ENCODE measurements at places on chromosomes 12 and 14.

DNA sequence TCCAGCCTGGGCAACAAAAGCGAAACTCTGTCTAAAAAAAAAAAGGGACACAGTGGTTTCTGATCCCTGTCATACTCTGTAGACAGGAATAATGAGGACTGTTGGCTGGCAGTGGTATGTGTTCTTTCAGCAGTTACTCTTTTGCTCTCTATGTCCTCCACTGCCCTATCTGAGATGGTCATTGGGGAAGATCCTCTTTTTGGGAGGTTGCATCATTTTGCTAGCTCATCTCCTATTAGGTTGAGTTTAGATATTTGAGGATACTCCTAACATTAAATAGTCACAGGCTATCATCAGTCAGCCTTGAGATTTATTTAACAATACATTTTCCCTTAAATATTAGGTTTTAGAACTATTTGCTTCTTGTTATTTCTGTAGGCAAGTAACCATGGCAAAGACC is 5.9 kb upstream of the CCDC91 start:
- no peak for DNase-seq

DNA sequence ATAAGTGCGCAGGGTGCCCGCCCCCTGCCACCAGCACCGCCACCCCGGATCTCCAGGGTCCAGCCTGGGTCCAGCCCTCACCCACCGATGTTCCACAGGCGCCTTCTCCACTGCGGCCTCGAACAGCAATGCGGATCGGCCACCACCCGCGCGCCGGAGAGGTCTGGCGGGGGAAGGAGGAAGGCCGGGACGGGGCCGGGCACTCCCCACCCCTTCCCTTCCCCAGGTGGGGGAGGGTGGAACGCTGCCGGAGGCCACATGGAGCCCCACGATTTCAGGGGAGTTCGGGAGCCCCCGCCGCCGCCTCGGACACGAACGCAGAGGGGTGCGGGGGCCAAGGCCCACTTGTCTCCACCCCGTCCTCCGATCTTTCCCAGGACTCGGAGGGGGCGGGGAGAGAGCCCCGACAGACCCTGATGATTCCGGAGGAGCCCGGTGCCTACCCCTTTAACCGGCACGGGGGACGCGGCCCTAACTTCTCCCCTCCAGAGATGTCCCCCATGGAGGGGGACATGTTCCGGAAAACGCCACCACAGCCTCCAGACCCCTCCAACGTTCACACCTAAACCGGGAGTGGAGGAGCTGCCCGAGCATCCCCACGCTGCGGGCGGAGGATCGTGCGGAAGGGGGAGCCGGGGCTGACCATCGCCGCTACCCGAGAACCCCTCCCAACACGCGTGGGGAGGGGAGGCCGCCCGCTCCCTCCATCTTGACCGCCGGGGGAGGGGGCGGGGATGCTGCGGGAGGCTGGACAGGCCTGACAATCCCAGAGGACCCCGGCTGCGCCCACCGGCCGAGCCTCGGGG is 1.1 kb downstream of the ATXN2 start:
- peak; percentile 52 for DNase-seq

GRCh38 chr12:124939079-124939420 is 24.6 kb upstream of the UBC start:
- peak; percentile 75 for DNase-seq

DNA sequence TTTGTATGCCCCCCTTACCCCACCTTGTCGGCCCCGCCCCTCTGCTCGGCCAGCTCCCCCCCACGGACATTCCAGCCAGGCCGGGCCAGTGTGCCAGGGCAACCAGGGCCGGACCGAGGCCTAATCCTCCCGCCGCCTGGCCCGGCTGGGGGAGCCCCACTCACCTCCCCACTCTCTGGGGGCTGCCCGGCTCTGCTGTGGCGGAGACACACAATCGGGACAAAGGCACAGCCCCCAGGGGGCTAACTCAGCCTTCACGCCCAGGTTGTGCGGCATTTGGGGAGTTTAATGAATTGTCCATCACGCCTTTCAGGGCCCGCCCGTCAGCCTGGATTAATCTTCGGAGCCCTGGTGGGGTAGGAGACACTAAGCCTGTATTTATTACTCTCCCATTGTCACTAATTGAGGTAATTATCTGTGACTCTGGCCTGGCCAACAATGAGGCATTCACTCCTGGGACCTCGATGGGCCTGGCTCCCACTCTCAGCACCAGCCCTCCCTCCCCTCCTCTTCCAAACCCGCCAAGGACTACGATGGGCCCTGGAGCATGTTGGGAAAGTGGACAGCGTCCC is 8.7 kb downstream of the WNT1 start:
- no peak for DNase-seq

GRCh38 chr14:102046337-102047278 is 40.2 kb downstream of the HSP90AA1 start:
- DNase-seq, result peak; percentile 85

DNA sequence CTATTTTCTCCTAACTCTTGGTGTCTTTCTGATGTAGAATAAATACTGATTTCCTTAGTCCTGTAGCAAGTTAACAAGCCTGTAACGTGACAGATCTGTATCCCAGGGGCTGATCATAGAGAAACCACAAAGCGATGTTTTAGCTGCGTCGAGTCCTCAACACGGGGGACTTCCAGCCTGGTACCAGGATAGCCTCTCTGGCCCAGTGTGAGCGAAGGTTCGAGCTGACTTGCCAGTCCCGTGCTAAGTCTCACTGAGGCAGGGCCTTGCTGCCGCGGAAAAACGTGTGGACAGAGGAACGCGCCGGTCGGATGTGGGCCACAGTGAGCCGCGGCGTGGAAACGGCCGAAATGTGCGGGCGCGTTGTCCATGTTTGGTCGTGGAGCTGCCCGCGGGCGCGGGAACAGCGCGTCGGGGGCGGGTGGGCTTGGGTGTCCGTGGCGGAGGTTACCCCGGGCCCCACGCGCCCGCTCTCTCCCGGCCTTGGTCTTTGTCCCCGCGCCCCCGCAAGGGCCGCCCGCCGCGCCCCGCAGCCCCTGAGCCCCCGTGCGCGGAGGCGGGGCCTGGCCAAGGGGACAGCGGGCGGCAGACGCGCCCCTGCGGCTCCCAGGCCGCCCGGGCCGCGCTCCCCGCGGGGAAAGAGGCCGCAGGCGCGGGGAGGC is 531 bp upstream of the EML1 start:
- DNase-seq, result peak; percentile 54

DNA sequence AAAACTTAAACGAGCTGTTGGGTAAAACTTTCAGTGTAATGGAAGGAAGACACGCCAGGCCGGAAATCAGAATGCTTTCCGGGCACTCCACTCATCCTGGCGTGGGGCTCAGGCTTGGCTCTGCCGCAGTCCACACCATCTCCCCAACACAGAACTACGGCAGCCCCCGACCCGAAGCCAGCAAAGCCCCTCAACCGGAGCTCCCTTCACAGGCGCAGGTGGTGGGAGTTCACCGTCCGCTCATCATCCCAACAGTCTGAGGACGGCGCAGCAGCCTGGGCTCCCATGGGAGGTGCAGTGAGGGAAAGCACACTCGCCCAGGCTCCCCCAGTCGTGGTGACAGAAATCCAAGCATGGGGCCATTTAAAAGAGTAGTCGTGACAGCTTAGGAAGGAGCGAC is 11.0 kb upstream of the MMP17 start:
- DNase-seq, result no peak

GRCh38 chr12:67426067-67426466 is 156.9 kb downstream of the CAND1 start:
- DNase-seq, result no peak
